Bronchus fibroblast of lung (primary cell): ENCODE measurements at places on chromosomes 6 and 20. TPM values are rescaled to one million over a fixed set of nuclear protein-coding genes. Genes with fewer than 3 reads are reported as not detected.

PFDN6 gene
- 87.8 and 95.1 TPM in 2 replicates for total RNA-seq

ADGB gene
- not detected in 2 replicates for total RNA-seq

FERMT1 gene
- total RNA-seq, result 4.9 and 5.1 TPM in 2 replicates

CHRNA4 gene
- total RNA-seq, result not detected in 2 replicates

SYCP2 gene
- under 0.01 and 0.15 TPM in 2 replicates for total RNA-seq

PABPC1L gene
- 10.1 TPM in 2 replicates for total RNA-seq

PROCR gene
- 32.9 and 34.0 TPM in 2 replicates for total RNA-seq

SSTR4 gene
- total RNA-seq, result not detected in 2 replicates

BICRAL gene
- total RNA-seq, result 2.7 and 3.4 TPM in 2 replicates

DACT2 gene
- total RNA-seq, result 0.15 TPM in 1 of 2 replicates, not detected in the other

SEMG1 gene
- total RNA-seq, result not detected in 2 replicates

ETV7 gene
- 0.30 TPM in 1 of 2 replicates, not detected in the other for total RNA-seq

HLA-DOB gene
- total RNA-seq, result 0.30 and 0.84 TPM in 2 replicates

ERVFRD-1 gene
- not detected in 2 replicates for total RNA-seq

FAM217B gene
- total RNA-seq, result 3.9 and 4.3 TPM in 2 replicates

KCNK5 gene
- total RNA-seq, result under 0.01 and 0.15 TPM in 2 replicates

SOBP gene
- total RNA-seq, result 1.5 and 1.8 TPM in 2 replicates

HCRTR2 gene
- 0.17 TPM in 1 of 2 replicates, not detected in the other for total RNA-seq

RNF182 gene
- total RNA-seq, result 3.0 and 3.9 TPM in 2 replicates

TUBB1 gene
- not detected in 2 replicates for total RNA-seq
